Stimulated activated CD4-positive, alpha-beta T cell treated with anti-CD3 and anti-CD28 coated beads, TNF-alpha, amount 100 ng/mL, for 1 hour (primary cell): ENCODE measurements at places on chromosomes 2 and 18.

DNA sequence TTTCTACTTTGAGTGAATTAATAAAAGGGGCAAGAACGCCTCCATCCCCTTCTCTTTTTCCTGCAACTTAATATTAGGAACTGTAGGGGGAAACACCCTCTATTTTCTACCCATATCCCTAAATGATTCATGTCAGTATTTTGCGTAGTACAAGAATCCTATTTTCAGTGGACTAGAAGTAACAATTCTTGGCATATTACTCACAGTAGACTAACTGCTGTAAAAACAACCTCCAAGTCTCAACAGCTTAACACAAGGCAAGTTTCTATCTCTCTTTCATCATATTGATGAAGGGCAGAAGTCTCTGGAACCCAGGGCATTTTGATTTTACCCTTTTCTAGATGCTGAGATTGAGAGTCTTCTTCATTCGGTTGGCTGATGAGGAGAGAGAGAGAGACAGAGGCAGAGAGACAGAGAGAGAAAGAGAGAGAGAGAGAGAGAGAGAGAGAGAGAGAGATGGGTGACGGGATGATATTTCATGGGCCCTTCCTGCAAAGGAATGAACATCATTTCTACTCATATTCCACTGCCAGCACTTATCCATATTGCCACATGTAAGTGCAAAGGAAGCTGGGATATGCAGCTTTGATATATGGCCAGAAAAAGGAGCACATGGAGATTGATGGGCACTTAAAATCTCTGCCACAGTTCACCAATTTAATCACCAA lies 481.6 kb downstream of the LPIN1 start:
- DNase-seq, result no peak

- DNase-seq, result no peak
Observed at GRCh38 chr2:176691471-176691870, 422.2 kb downstream of the MTX2 start.

DNA sequence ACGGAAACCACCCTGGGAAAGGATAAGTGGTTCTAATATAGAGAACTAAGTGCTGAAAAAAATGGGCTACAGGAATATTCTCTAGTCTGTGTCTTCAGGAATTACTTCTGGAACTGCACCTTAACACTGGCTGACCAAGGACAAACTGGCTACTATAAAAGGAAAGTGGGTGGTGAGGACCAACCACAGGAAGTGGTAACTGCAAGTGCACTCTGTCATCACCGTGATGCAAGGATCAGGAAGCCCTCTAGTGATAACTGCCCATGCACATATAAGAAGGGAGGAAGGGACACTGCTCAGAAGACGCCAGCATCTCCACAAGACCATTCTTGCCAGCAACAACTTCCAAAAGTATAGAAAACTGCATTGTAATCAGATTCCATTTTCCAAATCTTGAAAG lies 424.4 kb upstream of the RGPD4 start:
- DNase-seq, result no peak

GRCh38 chr2:30865243-30865642 lies 58.0 kb upstream of the CAPN13 start:
- DNase-seq, result no peak

GRCh38 chr2:24351981-24352380 lies 8.4 kb downstream of the ITSN2 start:
- DNase-seq, result no peak

- no peak for DNase-seq
Observed at GRCh38 chr18:48342125-48342524, 67.1 kb downstream of the ZBTB7C start.

GRCh38 chr2:40436093-40436475 lies 15.8 kb downstream of the SLC8A1 start:
- DNase-seq, result no peak

DNA sequence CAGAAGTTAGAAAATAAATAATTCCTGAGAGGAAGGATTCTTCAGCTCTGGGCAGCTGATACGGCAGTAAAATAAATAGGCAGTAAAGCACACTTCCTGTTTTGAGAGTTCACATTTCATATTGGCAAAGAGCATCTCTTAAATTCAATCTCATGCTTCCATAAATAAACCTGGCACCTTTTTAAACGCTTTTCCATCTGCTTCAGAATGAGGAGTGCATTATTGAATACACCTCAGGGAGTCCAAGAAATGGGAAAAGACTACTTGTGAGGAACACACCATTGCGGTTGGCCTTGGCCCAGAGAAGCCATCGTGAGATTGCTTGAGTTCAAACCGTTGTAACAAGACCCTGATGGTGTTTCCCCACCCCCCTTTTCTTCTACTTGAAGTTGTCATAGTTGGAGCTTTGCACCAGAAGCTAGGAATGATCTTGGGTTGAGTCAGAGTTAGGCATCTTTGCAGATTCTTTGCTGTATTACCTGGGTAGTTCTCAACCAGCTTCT lies 123.9 kb downstream of the RDH14 start:
- DNase-seq, result no peak

- DNase-seq, result no peak
Observed at GRCh38 chr2:189161894-189162293, 17.7 kb downstream of the COL5A2 start.

DNA sequence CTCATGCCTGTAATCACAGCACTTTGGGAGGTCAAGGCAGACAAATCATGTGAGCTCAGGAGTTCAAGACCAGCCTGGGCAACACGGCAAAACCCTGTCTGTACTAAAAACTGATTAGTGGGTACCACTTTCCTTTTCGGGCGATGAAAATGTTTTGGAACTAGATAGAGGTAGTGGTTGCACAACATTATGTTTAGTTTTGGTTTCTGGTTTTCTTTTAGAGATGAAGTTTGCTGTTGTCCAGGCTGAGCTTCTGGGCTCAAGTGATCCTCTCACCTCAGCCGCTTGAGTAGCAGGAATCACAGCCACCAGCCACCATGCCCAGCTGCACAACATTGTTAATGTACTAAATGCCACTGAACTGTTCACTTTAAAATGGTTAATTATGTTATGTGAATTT lies 27.6 kb downstream of the AAK1 start:
- DNase-seq, result no peak

- no peak for DNase-seq
Observed at GRCh38 chr18:41940506-41941215, 14.4 kb upstream of the PIK3C3 start.

- no peak for DNase-seq
Observed at GRCh38 chr2:19752500-19752899, 149.3 kb downstream of the TTC32 start.

- DNase-seq, result no peak
Observed at GRCh38 chr18:79199691-79200374, 130.6 kb downstream of the ATP9B start.

- no peak for DNase-seq
Observed at GRCh38 chr2:8627692-8628085, 54.2 kb upstream of the ID2 start.

DNA sequence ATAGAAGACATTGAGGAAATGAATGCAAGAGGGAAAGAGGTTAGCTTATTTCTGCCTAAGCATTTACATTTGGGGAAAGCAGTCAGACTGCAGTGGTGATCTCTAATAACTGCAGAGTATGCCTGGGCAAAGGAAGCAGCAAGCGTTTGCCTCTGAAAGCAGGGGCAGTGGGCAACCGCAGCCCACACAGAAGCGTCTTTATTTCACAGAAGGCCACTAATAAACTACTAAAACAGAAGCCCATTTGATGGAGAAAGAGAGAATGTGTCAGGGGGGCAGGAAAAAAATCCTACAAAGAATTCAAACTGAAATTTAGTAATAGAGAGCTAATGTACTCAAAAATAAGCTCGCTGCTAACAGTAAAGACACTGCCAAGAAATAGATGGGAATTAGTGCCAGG lies 53.1 kb downstream of the LRRTM4 start:
- DNase-seq, result no peak

DNA sequence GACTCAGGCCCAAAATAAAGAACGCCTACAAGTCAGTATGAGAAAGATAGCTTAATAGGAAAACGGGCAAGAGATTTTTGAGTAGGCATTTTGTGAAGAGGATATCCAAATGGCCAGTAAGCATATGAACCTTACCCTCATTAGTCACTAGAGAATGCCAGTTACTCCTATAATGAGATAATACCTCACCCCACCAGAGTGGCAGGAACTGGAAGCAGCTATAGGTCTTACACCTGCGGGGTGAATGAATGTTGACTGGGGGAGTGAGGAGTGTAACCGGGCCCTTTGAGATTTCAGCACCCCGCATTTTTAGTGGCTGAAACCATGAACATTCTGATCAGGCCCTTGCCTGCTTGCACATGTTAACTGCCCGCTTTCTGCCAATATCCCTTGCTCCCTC lies 7.5 kb upstream of the PTPN2 start:
- no peak for DNase-seq

DNA sequence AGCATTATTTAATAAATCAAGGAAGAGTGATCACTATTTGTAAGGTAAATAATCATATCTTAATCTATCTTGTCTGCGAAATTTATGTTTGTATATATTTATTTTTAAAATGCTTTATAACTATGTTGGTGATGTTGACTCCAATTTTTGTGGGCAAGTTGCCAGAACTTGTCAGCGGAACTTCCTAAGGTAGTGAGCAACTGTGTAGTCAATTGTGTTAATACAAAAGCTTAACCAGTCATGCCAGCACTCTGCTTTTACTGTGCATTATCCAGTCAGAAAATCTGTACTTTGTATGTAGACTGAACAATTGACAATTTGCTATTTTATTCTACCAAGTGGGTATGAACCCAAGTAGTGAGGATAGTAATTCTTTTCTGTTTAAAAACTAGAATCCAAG lies 61.9 kb upstream of the RND3 start:
- no peak for DNase-seq

DNA sequence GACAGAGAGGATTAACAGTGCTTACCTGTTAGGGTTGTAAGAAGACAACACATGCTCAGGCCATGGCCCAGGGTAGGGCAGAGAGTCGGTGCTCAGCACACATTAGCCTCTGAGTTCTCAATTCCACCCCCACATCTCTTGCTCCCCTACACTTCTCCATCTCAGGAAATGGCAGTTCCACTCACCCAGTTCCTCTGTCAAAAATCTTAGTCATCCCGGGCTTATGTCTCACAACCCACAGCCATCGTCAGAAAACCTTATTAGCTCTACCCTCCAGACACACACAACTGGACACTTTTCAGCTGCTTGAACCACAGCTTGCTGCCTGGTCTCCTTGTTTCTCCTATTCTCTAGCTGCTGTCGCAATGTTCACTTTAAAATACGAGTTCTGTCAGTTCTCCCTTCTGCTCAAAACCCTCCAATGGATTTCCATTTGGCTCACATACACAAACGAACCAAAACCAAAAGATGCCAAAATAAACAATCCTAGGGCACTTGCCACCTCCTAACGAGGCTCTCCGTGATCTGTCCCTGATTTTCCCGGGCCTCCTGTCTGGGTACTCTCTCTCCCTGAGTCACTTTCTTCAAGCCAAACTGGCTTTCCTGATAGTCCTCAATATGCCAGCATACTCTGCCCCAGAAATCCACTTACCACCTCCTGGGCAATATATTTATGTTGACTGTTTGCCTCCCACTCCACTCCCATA lies 89.7 kb downstream of the KCTD1 start:
- no peak for DNase-seq

DNA sequence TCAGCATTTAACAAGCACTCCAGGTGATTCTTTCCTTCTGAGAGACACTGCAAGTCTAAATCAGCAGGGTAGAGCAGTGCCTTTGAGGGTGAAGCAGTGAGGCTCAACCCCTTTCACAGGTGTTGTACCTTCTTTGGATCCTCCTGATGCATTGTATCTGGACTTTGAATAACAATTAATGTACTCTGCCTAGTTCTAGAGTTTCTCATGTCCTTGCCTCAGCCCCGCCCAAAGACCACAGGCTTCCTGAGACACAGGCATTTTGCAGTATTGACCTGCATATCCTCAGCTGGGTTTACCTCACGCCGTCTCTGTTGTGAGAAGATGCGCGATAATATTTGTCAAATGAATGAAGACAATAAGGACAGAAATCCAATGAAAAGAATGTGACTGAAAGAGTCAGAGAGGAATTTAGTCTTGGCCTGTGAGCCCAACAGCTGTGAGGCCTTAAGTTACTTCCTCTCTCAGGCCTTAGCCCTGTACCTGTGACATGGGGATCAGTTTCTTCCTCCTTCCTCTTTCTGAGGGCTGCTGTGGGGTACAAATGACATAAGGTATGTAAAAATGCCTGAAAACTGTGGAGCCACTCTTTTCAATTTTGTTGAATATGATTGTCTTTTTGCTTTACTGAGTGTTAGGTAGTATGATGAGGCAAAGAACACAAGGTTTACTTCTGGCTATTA lies 43.7 kb downstream of the WIPF1 start:
- DNase-seq, result no peak

DNA sequence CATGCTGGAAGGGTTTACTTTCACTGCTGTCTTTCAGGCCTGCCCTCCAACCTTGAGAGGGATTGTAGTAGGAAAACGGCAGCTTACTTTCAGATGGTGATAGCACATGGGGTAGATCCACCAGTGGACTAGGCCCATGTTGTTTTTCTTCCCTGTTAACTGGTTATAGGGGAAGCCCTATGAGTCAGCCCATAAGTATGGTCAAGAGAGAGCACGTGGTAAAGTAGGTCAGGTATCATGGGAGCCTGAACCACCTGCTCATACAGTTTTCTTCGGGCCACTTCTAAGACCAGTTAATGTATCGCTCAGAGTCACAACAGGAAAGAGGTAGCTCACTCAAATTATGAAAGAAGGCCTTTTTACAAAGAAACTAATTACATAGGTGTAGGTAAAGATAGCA lies 33.0 kb downstream of the PDK1 start:
- DNase-seq, result no peak

DNA sequence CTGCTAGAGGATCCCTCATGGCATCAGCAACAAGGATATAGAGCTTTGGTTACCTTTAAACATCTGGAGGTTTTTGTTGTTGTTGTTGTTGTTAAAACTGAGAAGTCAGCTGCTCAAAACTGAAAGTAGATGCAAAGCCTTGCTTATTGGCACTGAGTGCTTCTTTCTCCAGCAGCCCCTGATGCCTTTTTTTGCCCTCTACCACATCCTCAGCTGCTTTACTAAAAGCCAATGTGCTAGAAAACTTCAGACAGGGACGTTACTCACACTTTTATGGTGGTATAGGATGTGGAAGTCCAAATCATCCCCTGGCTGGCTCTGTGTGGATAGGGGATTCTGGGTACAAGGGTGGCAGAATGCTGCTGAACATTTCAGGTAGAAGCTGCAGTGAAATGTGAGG lies 78.3 kb upstream of the CHST9 start:
- DNase-seq, result no peak

DNA sequence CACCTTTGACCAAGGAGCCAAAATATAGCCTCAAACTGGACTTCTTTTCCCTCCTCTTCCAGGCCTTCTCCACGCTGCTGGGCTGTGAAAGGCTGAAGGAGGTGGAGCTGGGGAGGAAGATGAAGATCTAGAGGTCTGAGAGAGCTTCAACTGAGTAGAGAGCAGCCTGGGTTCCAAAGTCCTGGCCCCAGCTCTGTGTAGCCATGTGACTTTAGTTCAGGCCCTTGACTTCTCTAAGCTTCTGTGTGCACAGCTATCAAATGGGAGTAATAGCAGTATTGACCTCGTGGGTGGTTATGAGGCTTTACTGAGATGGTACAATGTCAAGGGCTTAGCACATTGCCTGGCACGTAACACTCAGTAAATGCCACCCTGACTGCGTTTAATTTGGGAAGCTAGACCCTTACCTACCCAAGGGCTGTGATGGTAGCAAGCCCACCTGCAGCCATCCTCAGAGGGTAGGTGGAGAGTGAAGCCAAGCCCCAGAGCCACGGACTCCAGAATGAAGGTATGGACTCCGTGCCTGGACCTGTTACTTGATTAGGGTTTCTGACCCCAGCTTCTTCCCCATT lies 38.4 kb downstream of the SERTAD2 start:
- no peak for DNase-seq
